SK-N-DZ (cell line): ENCODE measurements at places on chromosomes 6 and 20.

DNA sequence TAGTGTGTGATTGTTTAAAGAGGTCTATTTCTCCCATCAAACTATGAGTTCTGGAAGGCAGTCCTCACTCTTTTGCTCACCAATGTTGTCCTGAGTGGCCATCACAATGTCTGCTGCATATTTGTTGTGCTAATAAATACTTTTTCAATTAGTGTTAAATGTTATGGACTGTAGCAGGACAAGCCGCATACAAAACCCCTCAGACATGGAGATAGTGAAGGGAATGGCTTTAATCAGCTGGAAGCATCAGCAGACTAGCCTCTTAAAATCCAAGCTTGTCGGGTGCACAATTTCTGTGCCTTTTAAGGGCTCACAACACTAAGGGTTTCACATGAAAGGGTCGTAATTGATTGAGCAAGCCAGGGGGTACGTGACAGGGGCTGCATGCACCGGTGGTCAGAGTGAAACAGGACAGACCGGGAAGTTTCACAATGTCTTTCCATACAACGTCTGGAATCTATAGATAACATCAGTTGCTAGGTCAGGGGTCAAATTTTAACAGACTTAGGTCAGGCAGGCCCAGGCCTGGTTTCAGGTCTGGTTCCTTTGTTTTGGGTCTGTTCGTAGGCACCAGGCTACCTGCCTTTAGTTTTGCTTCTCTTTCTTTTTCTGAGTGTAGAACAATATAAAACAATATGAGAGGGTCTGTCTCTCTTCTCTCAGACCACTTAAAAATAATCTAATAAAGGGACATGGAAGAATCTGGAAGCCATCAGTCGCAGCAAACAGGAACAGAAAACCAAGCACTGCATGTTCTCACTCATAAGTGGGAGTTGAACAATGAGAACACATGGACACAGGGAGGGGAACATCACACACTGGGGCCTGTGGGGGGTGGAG is 327.6 kb upstream of the HTR1E start:
- DNase-seq, result peak; percentile 100

GRCh38 chr6:105611606-105612005 is 208.7 kb upstream of the PREP start:
- no peak for DNase-seq

DNA sequence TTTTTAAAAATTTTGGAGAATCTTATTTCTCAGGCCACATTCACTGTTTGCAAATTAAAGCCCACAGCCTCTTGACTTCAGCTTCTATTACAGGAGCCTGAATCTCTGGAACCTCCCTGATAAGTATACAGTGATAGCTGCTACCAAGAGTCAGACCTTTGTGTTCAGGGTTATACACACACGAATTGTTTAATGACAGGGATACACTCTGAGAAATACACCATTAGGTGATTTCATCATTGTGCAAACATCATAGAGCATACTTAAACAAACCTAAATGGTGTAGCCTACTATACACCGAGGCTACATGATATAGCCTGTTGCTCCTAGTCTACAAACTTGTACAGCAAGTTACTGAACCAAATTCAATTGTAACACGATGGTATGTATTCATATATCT is 473.9 kb downstream of the PKHD1 start:
- no peak for DNase-seq

DNA sequence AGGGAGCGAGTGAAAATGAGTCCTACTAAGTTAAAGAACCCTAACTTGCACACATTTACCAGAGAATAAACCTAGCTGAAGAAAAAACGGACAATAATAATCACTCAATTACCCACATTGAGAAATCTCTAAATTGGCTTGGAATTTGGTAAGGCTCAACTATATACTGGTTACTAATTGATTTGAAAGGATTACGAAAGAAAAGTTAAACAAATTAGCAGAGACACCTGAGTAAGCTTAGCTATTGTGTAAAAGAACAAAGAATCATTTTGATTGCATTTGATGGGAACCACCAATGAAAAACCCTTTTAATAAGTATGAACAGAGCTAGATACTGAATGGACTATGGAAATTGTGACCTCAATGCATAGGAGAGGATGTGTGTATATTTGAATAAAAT is 118.6 kb upstream of the ADGRF1 start:
- DNase-seq, result no peak

- no peak for DNase-seq
These were observed 41.3 kb downstream of the SESN1 start for GRCh38 chr6:109053336-109053735.

DNA sequence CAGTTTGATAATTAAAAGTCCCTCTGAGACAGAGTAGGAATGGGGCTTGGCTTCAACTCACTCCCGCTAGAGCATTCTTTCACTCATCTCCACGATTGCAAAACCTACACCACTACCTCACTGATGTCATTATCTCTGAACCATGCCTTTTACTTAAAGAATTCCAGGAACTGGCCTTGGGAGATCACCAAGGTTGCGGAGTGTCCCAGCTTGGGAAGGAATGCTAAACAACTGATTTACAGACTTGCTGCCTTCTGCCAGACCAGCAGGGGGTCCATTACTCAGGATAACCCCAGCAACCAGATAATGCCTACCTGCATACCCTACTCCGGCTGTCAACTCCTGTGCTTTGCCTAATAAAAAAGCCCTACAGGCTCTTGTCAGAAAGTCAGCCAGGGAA is 102.2 kb upstream of the RALGAPA2 start:
- no peak for DNase-seq

GRCh38 chr6:152571089-152571488 is 66.1 kb downstream of the SYNE1 start:
- no peak for DNase-seq

GRCh38 chr6:99092461-99092860 is 144.7 kb upstream of the FBXL4 start:
- no peak for DNase-seq

GRCh38 chr20:39132093-39132492 is 169.9 kb downstream of the DHX35 start:
- no peak for DNase-seq

GRCh38 chr20:63711085-63711645 is 3.3 kb downstream of the ZGPAT start:
- no peak for DNase-seq

DNA sequence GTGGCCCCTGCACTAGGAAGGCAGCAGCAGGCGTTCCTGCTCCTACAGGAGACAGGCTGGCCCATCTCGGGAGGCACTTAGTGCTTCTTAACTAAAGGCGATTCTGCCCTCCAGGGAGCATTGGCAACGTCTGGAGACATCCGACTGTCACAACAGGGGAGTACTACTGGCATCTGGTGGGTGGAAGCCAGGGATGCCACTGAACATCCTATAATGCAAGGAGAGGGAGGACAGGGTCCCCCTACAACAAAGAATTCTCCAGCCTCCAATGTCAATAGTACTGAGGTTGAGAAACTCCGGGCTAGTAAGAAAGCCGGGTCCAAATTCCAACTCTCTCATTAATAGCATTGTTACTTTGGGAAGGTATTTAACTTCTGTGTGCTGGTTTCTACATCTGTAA is 119.4 kb upstream of the ARMC2 start:
- DNase-seq, result no peak

DNA sequence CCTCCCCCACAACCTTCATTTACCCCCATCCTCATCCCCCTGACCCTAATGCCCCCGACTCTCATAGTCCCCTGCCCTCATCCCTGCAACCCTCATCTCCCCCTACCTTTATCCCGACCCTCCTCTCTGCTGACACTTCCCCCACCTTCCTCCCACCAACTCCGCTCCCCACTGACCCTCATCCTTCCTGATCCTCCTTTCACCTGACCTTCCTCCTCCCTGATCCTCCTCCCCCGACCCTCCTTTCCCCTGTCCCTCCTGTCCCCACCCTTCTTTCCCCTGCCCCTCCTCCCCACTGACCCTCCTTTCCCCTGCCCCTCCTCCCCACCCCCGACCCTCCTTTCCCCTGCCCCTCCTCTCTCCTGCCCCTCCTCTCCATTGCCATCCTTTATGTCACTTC is 7.1 kb downstream of the TREML2 start:
- DNase-seq, result no peak

GRCh38 chr6:37038292-37039198 is 33.1 kb downstream of the FGD2 start:
- no peak for DNase-seq

GRCh38 chr6:131954775-131955107 is 3.6 kb upstream of the CCN2 start:
- DNase-seq, result no peak

- peak; percentile 92 for DNase-seq
These were observed at the start of gene PSMF1 for GRCh38 chr20:1118336-1119127. PSMF1 (plus strand) TSS chr20:1118602; CDS start chr20:1118774, 172 bp downstream.

DNA sequence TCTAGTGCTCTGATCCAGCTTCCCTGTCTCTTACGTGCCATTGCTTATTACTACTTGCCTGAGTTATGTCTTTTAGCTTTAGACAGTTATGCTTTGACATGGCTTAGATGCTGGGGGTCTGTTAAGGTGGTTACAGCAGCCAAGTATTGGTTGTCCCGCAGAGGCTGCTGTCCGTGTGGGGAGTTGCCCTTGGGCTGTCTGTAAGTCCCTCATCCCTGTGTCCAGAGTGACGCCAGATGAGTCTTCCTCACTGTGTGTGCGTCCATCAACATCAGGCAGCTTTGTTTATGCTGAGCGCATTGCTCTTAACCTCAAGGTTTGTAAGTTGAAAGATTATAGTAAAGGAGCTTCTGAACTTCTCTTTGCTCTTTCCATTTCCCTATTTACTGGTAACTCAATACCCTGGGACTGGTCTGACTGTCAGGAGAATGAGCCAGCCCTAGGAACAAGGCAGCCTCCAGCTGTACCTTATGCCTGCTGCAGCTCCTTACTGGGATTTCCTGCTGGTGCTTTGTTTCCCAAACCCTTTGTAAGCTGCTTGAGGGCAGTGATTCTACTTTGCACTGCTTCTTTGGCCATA is 7.2 kb downstream of the FAM120B start:
- no peak for DNase-seq

DNA sequence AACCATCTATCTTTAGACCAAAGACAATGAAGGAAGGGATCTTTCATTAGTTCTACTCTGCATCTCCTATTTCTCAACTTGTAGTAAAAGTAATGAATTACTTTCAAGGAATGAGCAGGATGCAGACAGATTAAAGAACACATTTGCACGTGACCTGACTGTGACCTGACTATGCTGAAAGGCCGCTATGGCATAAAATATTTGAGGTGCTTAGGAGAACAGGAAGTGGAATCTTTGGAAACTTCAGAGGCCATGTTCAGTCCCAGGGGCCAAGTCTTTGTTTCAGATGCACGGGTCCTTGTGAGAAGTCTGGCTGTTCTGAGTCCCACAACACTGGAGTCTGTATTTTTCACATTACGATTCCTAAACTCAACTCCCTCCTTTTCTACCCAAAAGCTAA is 41.0 kb downstream of the NINL start:
- DNase-seq, result no peak

GRCh38 chr20:10332656-10333415 is 101.2 kb downstream of the MKKS start:
- DNase-seq, result no peak

DNA sequence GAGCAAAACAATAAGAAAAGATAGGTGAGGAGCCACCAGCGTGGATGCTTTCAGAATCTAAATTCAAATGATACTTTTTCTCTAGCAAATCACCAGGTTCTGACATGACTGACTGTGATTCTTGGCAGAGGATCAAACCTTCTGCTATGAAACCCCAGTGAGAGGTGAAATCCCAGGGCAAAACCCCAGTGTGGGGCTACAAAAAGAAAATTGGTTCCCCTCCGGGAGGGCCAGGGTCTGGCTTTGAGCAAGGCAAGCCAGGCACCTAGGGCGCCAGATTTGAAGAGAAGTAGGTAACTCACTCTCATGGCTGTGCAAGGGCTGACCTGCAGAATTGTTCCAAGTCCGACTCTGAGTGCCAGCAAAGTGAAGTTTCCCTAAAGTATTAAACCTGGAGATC is 20.2 kb upstream of the RALGAPA2 start:
- DNase-seq, result no peak

GRCh38 chr6:45415788-45416518 is 38.2 kb upstream of the SUPT3H start:
- no peak for DNase-seq

- no peak for DNase-seq
These were observed 8.1 kb upstream of the METTL24 start for GRCh38 chr6:110366256-110366655.

DNA sequence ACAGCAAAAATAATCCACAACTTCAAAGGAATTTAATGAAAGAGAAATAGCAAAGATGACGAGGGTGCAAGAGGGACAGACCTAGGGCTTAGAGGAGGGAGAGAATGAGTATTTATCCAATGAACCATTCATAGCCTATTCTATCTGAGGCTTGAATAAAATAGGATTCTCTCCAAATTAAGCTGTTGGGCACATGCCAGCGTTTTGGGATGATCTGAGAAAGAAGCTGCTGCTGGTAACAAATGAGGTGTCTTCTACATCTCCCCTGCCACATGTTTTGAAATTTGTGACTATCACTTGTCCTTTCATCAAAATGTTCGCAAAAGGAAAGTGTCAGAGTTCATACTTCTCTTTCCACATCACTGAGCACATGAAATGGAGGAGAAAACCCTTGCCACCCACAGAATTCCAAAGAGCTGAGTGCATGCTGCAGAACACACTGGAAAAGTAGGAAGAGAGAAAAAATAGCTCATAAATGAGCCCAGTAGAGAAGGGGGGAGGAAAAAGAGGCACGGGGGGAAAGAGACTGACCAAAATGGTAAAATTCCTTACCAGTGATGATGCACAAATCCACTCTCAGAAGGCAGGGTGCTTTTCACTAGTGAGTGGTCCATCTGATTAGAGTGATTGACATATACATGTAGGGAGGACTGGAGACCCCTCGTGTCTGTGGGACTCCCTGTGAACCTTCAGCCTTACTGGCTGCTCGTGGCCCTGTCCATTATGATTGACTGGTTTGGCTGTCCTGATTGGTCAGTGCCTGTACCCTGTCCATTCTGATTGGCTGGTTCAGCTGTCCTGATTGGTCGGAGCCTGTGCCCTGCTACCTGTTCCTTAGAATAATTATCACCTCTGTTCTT is 180.5 kb downstream of the OGFRL1 start:
- no peak for DNase-seq

DNA sequence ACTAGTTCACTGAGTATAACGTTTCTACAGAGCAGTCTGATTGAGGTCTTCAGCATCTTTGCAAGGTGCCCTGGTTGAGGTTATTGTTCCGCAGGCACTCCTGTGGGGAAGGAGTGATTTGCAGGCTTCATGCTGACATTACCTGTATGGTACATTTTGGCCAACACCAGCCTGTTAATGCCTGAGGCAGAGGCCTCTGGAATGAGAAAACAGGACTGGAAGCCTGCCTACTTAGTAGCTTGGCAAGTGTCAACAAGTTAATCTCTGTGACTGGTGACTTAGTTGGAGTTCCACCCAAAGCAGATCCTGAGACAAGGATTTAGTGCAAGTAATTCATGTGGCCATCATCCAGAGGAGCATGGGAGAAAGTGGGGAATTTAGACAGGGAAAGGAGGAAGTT is 24.6 kb downstream of the MAS1 start:
- no peak for DNase-seq

DNA sequence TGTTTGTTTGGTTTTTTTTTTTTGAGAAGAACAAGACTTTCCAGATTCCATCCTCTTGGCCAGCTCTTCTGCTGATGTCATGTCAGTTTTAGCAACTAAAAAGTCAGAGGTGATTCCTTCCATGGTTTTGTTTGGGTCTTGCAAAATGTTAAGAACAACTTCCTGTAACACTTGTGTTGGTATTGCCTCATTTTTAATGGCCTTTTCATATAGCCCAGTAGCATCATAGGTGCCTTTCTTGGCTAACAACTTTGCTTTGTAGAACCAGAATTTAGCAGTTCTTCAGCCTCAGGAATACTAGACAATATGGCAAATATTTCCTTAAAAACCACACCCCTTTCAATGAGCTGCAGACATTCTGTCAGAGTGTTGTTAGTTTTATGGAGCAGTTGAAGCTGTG is 99.5 kb upstream of the SIRPG start:
- DNase-seq, result no peak

- DNase-seq, result no peak
These were observed 88.3 kb downstream of the MTHFD1L start for GRCh38 chr6:150953851-150954250.
